ENCODE measurements at places on chromosomes 3 and 15.

DNA sequence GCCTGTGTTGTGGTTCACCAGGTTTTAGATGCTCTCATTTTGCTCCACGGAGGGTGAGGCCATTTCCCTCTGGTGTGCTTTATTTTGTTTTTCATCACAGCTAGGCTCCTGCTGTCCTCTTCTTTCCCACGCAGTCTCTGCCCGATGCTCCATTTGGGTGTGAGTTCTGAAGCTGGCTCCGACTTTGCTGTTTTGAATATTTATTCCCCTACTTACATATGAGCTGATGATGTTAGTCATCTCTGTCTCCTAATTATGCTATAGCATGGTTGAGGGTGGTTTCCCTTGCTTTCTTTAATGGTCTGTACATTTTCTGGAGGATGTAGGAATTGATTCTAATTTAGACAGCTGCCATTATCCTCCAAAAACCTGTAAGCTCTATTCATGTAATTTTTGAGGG lies 168.1 kb upstream of the MYRIP start:
- no peak overlapping the region for H3K4me3 ChIP-seq
- H3K36me3 ChIP-seq, result no peaks in the 10 kb centered on the region
- peaks cover 23% of the 10 kb centered on the region for H3K27me3 ChIP-seq
- no peak for DNase-seq
- no peak overlapping the region for H3K27ac ChIP-seq

- no peak overlapping the region for H3K4me3 ChIP-seq
- no peak for DNase-seq
- peaks cover 17% of the 10 kb centered on the region for H3K4me1 ChIP-seq
- H3K27ac ChIP-seq, result no peak overlapping the region
- no peaks in the 10 kb centered on the region for H3K27me3 ChIP-seq
These were observed 38.6 kb upstream of the PLXNA1 start for GRCh38 chr3:126944089-126944965.

GRCh38 chr15:98160236-98160635 lies 199.7 kb downstream of the ARRDC4 start:
- H3K4me3 ChIP-seq, result no peak overlapping the region
- no peaks in the 10 kb centered on the region for H3K4me1 ChIP-seq
- no peaks in the 10 kb centered on the region for H3K36me3 ChIP-seq
- DNase-seq, result no peak
- peaks cover 30% of the 10 kb centered on the region for H3K27me3 ChIP-seq

- no peaks in the 10 kb centered on the region for H3K27me3 ChIP-seq
- H3K27ac ChIP-seq, result no peak overlapping the region
- H3K4me1 ChIP-seq, result peaks cover 5% of the 10 kb centered on the region
- no peak overlapping the region for H3K4me3 ChIP-seq
- H3K36me3 ChIP-seq, result peaks cover 10% of the 10 kb centered on the region
These were observed 32.4 kb downstream of the SELENOT start for GRCh38 chr3:150635526-150635925.

- H3K27ac ChIP-seq, result no peak overlapping the region
- no peaks in the 10 kb centered on the region for H3K36me3 ChIP-seq
- no peak overlapping the region for H3K4me3 ChIP-seq
- H3K27me3 ChIP-seq, result no peaks in the 10 kb centered on the region
- DNase-seq, result no peak
- H3K4me1 ChIP-seq, result peaks cover 8% of the 10 kb centered on the region
These were observed 107.1 kb downstream of the TMCO5A start for GRCh38 chr15:38041576-38041975.
